ENCODE measurements at places on chromosomes 5 and 9. TPM values are rescaled to one million over a fixed set of nuclear protein-coding genes. Genes with fewer than 3 reads are reported as not detected.

Gene RASGEF1C
- 1.00 TPM for polyA plus RNA-seq

- no peak for DNase-seq
Observed at GRCh38 chr9:92820964-92821363, 56.3 kb upstream of the BICD2 start.

Gene ZDHHC11
- polyA plus RNA-seq = 6.7 TPM

DNA sequence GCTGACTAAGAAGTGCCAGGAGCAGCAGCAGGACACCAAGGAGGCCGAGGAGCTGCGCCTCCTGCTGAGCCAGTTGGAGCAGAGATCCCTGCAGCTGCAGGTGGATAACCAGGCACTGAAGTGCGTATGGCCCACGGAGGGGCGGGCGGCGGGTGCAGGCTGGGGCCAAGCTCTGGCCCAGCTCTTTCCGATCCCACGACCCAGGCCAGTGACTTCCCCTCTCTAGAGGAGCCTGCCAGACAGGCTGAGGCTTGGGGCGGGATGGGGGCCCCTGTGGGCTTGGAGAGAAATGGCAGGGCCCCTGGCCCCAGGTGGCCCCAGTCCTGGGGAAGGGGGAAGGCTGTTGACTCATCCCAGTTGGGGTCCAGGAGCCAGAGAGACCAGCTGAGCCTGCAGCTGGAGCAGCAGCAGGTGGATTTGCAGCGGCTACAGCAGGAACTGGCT lies 3.6 kb downstream of the PTRH1 start:
- DNase-seq = no peak

GRCh38 chr9:23855873-23856604 lies 30.0 kb upstream of the ELAVL2 start:
- no peak for DNase-seq

DNA sequence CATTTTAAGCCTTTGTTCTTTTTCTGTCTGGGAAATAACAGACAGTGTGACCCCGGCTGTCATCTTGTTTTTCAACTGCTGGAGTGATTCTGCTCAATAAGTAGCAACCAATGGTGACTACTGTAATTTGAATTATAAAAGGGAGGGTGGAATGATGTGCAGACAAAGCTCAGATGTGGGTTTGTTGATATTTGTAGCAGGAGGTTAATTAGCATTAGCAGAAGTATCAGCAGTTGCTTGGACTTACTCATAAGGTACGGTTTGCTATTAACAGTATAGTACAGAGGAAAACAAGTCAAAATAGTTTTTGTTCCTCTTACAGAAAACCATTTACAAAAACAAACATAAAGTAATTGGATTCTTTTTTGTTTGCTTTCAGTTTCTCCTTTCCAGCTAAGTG lies 140.4 kb downstream of the TUSC1 start:
- DNase-seq = no peak

Gene CARD19
- polyA plus RNA-seq = 16.5 TPM

DNA sequence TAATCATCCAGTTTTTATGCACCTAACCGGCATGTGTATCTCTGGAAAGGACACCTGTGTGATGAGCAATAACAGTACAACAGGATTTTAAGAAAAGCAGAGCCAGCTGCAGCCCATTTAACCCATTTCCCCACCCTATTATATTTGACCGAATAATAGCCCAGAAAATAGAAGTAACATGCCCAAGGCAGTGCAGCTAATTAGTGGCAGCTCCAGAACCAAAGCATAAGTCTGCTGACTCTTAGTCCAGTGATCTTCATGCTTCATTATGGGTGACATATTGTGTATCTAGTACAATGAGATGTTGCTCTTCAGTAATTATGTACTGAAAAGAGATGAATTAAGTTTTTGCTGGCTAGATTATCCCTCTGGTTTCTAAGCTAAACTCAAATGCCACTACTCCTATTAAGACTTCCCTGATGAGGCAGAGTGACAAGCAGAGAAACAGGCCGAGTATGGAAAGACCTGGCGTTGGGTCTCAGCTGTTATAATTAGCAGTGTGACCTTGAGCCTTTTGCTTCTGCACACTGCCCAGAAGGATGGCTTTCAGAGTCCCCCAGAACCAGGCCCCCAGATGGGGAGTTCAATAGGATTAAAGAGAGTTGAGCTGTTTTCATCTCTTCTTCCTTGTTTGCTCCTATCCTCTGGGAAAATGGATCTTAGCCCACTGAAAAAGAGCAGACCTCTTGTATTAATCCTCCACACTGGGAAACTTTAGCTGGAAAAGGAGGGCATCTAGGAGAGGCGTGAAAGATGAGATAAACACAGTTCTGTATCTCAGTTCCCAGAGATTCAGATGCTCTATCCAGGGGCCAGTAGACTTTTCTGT lies 10.8 kb upstream of the C1QTNF3 start:
- DNase-seq = no peak

Gene BARX1
- polyA plus RNA-seq = 0.40 TPM
